ENCODE measurements at places on chromosomes 1 and 21.

DNA sequence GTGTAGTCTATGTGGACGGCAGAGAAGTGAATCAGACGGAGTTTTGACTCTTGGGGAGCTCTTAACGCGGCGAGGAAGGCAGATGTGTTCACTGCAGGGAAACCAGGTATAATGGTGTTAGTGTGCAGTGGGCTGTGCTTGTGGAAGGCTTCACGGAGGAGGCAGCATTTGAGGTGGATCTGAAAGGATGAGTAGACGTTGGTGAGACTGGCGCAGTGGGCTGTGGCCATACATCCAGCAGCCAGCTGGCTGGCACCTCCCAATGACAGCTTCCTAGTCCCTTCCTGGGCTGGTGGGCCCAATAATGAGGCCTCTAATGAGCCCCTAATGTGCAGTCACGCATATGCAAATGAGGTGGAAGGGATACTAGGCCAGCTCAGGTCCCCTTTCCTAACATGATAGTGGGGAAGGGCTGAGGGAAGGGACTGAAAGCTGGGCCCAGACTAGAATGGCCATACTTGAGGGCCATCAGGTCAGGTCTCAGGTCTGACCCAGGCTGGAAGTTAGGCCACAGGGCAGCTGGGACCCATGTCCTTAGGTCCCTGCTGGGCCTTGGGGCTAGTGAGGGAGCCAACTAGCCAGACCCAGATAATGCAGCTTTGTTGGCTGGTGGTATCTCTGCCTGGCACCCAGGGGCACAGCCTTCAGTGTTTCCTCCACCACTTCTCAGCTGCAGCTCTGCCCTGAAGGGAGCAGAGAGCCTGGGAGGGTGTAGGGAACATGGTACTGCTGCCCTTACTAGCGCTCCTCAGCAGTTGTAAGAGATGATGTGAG is 3.8 kb downstream of the MAP7D1 start:
- no peak for DNase-seq

DNA sequence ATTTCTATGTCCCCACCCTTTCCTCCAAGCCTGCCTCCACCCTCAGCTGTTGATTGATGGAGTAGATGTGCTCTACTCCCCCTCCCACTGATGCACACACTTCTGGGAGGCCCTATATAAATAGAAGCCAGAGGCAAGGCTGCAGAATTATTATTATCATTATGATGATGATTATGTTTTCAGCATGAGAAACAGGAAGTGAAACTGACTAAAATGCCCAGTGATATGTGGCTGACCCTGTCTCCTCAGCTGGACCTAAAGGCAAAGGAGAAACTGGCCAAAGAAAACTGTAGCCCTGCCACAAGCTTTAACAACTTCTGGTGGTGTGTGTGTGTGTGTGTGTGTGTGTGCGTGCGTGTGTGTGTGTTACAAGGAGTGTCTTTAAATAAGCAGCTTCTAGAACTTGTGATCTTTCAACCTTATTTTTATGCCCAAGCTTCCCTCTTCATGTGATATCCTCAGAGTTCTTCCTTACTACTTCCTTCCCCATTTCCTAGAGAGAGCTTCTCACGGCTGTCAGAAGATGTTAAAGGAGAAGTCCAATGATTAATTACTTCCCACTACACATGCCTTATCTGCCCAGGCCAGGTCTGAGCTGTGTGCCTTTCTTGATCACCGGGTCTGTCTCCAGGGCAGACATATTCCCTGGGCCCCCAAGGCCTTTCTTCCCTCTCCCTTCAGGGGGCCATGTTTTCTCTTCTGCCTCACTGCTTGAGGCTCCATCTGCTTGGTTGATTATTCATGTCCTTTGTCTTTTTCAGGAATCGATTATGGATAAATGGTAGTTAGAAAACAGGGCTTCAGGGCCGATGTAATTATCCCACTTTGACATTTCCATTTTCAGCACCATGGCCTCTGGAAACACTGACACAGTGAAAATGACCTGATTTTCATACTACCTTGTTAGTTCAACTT is 11.6 kb upstream of the MAPKAPK2 start:
- no peak for DNase-seq

- DNase-seq, result no peak
Observed at GRCh38 chr21:23016617-23017016, 2018.4 kb downstream of the NCAM2 start.

DNA sequence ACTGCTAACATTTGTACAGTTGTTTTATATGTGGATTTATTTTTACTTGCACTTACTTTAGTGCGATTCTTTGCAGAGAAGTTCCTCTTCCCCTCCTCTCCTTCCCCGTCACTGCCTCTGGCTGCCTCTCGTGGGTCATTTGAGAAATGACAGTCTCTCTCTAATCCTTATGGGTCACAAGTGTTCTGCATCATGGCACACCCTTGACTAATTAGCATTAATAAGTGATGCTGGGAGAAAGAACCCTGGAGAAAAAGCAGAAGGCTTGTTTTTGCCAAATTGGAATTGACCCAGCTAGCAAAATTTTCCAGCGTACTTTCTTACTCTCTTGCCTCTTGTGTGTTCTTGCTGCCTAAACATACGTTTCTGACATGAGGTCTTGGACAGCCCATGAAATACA is 301.2 kb downstream of the DUSP10 start:
- peak; percentile 45 for DNase-seq

- DNase-seq, result no peak
Observed at GRCh38 chr1:8133657-8134430, 107.7 kb upstream of the ERRFI1 start.

- DNase-seq, result no peak
Observed at GRCh38 chr1:234264832-234265231, 108.4 kb upstream of the COA6 start.

DNA sequence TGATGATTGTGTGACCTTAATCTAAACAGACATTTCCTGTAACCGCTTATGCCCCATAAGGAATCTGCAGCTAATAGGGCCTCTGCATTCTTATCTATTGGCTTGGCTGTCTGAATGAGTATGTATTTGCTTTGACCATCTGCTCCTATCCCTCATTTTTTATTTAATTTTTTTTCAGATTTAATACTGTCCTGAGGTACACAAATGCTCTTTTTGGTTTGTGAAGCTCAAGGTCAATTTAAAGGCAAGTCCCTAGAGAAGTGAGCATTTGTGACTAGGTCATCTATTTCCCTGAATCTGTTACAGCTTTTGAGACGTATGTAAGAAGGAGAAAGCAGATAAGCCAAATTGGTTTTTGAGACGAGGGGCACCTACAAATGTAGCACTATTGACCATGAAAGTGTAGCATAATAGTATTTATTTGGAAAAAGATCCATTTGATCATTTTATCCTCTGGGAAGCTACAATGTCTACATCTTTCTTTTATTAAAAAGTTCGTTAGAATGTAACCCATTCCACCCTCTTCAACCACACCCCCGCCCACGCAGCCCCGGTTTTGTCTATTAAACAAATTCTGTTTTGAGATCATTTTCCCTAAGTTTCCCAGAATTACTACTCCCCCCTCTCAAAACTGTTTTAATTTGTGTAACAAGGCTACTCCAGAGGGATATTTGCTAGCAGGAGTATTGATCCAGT is 69.2 kb upstream of the HSPA13 start:
- no peak for DNase-seq

DNA sequence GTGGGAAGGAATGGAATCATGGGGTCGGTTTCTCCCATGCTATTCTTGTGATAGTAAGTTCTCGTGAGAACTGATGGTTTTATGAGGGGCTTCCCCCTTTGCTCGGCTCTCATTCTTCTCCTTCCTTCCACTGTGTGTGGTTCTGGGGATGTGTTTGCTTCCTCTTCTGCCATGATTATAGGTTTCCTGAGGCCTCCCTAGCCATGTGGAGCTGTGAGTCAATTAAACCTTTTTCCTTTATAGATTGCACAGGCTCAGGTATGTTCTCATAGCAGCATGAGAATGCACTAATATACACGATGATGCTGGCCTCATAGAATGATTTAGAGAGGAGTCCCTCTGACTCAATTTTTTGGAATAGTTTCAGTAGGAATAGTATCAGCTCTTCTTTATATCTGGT is 195.4 kb upstream of the IVNS1ABP start:
- DNase-seq, result no peak

DNA sequence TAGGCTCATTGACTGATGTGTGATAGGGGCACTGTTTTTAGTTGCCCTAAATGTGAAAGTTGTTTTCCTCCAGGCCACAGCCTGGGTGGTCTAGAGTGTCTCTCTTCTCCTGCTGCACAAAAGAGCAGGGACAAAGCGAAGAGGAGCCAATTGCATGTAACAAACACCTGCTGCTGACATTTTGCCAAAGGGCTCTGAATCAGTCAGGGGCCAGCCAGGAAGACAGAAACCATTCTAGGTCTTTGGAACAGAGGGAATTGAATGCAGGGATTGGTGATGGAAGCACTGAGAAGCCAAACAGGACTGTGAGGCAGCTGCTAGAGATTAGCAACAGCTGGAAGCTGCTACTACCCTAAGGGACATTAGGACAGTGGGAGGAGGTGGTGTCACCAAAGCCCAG is 185.3 kb upstream of the POU3F1 start:
- no peak for DNase-seq
